ENCODE measurements at places on chromosomes 6 and 20. TPM values are rescaled to one million over a fixed set of nuclear protein-coding genes. Genes with fewer than 3 reads are reported as not detected.

DNA sequence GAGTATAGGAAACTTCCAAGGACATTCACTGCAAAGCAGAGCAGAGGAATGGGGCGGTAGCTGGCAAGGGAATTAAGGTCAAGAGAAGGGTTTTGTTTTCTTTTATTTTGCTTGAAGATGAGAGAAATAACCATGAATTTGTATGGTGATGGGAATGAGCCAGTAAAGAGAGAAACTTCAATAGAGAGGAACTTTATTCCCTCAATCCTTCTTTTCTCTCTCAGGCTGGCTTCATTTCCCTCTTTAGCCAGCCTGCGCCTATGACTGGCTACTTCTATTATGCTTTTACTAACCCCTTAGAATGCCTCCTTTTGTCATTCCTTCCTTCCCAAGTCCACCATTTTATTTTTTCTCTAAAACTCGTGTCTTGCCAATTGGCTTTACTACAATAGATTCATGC is 101.4 kb upstream of the CEP85L start:
- DNase-seq: no peak

DNA sequence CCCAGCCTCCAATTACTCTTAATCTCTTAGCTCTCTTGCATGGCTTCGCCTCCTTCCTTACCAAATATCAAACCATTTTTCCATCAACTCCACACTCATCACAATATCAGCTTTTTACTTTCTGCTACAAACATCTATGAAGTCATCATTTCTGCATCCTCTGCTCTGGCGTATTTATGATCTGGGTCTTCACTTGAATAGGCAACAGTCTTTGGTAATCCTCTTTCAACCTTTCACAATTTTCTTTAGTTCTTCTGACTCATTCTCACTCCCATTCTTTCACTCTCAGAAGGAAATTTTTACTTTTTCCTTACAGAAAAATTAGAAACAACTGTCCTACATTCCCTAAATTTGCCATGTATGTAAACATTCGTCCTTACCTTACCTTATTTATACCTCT is 522.4 kb downstream of the HDGFL1 start:
- DNase-seq: no peak

DNA sequence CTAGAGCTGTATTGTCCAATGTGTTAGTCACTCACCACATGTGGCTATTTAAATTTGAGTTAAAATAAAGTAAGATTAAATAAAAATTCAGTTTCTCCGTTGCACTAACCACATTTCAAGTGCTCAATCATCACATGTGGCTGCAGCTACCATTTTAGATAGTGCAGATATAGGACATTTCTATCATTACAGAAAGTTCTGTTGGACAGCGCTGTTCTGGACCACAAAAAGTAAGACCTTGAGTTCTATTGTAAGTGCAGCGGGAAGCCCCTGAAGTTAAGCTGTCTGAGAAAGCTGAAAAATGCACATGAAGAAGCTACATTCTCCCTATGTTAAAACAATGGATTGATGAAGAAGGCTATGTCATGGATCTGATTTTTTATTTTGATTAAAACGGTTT is 1.1 kb downstream of the ORC3 start:
- DNase-seq: no peak

Gene PREX1
- polyA plus RNA-seq: 19.3 TPM

Measured in muscle of back (tissue), 13 donors.